ENCODE measurements at places on chromosomes 11 and 22.

DNA sequence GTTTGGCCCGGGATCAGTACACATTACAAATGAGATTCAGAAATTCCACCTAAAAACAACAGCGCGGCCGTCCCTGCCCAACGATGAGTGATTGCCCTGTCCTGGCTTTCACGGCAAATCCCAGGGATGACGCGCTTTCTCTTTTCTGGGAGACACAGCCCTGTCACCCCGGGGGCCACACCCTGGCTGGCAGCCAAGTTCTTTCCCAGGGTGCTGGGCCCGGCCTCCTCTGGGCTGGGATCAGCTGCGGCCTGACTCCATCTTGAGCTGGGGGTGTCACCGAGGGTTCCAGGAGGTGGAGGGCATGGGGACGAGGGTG is 82.7 kb downstream of the FBLN1 start:
- no peak for DNase-seq

- DNase-seq: no peak
Observed at GRCh38 chr11:126899961-126900748, 100.4 kb downstream of the KIRREL3 start.

DNA sequence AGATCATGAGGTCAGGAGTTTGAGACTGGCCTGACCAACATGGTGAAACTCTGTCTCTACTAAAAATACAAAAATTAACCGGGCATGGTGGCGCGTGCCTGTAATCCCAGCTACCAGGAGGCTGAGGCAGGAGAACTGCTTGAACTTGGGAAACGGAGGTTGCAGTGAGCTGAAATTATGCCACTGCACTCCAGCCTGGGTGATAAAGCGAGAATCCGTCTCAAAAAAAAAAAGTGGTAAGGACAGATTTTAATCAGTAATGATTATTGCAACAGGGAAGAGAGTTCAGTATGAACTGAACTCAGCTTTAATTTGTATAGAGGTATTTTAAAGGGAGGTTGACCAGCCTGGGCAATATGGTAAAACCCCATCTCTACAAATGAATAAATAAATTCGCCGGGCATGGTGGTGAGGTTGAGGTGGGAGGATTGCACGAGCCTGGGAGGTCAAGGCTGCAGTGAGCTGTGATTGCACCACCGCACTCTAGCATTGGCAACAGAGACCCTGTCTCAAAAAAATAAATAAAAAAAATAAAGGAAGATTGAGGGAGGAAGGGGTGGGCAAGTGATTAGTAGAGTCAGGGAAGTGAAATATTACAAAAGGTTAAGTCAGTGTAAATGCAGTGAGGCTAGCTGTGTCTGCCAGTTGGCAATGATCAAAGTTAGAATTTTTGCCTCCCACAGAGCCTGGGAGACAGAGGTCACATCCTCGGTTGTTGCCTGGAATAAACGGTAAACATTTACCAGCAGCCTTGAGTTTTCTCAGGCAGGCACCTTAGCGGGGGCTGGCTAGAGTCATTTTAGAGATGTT is 2.6 kb upstream of the MCM5 start:
- no peak for DNase-seq

DNA sequence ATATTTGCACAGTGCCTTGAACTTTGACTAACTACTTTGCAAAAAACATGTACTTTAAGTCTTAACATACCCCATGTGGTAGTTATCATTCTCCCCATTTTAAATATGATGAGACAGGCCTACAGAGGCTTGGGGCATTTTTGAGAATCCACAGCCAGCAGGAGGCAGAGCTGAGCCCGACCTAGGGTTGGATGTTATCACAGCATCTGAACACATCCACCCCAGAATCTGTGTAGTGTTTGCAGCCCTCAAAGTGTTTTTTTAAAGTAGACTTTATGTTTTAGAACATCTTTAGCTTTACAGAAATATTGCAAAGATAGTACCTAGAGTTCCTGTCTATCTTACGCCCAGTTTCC is 17.6 kb downstream of the OTOG start:
- DNase-seq: peak; percentile 21

DNA sequence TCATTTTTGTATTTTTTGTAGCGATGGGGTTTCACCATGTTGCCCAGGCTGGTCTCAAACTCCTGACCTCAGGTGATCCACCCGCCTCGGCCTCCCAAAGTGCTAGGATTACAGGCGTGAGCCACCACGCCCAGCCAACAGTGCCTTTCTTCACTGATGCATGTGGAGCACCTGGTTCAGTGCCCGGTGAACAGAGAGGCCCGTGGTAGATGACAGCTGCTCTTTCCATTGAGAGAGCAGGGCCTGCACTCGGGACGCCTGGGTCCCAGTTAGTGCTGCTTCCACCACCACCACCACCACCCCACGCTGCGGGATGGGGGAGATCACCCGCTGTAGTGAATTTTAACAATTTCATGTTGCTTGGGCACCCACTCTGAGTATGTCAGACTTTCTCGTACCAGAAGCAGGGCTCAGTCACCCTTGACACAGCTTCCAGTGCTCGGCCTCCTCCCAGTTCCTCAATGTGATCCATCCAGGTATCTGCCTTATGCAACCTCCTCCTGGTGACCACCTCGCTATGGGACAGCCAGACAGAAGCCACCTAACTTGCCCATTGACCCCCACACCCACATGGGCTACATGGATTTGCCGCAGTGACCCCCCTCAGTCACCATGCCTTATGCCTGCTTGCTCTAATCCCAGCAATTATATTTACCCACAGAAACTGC is 36.6 kb downstream of the ARRB1 start:
- no peak for DNase-seq

DNA sequence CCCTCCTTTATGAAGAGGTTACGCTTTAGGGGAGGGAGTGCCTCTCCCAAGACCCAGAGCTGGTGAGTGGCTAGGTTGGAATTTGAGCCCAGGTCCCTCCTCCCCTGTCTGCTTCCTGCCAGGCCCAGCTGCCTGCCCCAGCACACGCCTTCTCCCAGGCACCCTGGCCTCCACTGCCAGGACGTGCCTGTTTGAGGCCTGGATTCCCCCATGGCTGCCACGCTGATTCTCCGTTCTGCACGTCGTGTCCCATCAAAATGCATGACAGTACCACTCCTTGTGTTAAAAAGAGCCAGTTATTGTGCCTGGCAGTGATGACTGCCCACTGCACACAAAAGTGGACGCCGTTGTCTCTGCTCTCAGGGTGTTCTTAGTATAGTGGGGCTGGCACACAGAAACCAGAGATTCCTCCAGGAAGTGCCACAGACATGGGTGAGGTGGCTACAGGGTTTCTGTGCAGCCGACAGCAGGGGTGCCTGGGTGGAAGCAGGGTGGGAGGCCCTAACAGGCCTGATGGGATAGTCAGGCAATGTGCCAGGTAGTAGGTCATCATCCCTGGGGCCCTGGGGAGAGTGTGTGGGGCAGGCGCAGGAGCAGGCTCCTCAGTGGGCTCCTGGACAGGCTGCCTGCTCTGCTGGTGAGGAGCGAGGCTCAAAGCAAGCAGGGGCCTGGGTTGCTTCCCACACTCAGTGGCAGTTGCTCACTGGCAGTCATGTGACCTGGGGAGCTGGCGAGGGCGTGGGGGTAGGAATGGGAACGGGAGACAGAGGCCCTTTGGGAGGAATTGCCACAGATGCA is 24.2 kb downstream of the MED15 start:
- DNase-seq: no peak

GRCh38 chr11:117891362-117891761 is 14.9 kb upstream of the FXYD6 start:
- DNase-seq: no peak

GRCh38 chr11:79108851-79109250 is 332.0 kb downstream of the TENM4 start:
- DNase-seq: no peak

All from OCI-M1 (cell line).